GM23248 (cell line): ENCODE measurements at places on chromosomes 5 and 9.

- peak; percentile 1 for DNase-seq
These were observed 611 bp downstream of the PCDHA3 start for GRCh38 chr5:140801494-140801841.

DNA sequence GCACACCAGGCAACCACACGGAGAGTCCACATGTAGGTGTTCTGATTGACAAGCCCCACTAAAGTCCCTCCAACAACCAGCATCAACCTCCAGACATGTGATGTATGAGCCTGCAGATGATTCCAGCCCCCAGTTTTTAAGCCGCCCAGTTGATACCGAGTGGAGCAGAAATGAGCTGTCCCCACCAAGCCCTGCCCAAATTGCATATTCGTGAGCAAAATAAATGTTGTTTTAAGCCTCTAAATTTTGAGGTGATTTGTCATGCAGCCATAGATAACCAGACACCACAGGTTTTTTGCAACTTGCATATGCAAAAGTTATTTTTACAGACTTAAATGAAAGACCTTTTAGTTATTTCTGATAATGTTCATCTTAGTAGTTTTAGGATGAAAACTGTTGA, 187.7 kb downstream of the PIK3R1 start:
- DNase-seq, result peak; percentile 18

- DNase-seq, result no peak
These were observed 22.3 kb downstream of the NCS1 start for GRCh38 chr9:130194378-130194932.

DNA sequence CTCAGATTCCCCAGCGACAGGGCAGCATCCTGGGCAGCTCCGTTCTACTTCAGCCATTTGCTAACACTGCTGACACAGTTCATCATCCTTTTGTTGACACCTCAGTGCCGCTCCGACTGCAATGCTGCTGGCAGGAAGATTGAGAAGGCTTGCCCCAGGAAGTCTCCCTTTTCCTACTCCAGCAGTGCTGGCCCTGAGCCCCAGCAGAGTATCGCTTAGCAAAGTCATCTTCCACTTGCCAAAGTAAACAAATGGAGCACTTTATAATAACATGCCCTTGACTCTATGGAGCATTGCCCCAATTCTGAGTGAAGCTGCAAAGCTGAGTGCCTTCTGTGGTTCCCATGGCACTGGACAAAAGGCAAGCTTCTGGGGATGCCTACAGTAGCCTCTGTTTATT, 32.2 kb downstream of the PRLR start:
- peak; percentile 76 for DNase-seq

- peak; percentile 41 for DNase-seq
These were observed 60.5 kb upstream of the IL6ST start for GRCh38 chr5:56055287-56055686.

GRCh38 chr5:15571081-15571480, 71.1 kb downstream of the FBXL7 start:
- DNase-seq, result no peak

DNA sequence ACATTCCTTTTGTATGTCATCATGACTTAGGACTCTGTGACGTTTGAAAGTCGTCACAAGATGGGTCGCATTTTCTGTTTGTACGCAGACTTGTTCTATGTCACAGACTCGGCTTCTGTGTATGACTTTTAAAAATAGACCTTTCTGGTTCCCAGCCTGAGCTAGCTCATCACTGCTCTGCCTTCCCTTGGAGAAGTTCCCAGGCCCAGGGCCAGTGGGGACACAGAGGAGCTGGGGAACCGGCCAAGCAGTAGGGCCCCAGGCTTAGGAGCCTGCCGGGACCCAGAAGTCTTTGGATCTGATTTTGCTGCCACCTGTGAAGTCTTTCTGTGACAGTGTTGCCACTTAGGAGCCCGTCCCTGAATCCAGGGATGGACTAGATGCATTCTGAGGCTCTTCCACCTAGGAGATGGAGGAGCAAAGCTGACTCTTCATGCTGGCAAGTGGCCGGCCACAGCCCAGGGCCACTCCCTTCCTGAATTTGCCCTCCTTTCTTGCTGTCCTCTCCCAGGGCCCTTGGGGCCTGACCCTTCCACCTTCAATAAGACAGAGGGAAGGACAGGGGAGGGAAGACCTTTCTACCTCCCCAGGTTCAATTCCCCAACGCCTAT, 18.1 kb upstream of the UBE2QL1 start:
- no peak for DNase-seq

- no peak for DNase-seq
These were observed 247.1 kb upstream of the CCNG1 start for GRCh38 chr5:163190283-163190682.

- DNase-seq, result no peak
These were observed 157.1 kb downstream of the ARRDC3 start for GRCh38 chr5:91225848-91226686.

DNA sequence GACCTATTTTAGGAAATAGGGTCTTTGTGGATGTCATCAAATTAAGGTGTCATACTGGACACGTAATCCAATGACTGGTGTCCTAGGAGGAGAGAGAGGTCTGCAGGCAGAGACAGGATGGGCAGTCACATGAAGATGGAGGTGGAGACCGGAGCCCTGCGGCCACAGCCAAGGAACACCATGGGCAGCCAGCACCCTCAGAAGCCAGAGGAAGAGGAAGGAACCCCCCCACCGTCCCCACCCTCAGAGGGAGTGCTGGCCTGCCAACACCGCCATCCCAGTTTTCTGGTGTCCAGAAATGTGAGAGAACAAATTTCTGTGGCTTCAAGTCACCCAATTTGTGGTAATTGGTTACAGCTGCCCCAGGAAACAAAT, 88.3 kb downstream of the NSUN2 start:
- DNase-seq, result no peak
